ENCODE measurements at places on chromosomes 6 and 20. TPM values are rescaled to one million over a fixed set of nuclear protein-coding genes. Genes with fewer than 3 reads are reported as not detected.
A peak's percentile ranks its signal among the peaks of the same experiment; 100 is the strongest.

DNA sequence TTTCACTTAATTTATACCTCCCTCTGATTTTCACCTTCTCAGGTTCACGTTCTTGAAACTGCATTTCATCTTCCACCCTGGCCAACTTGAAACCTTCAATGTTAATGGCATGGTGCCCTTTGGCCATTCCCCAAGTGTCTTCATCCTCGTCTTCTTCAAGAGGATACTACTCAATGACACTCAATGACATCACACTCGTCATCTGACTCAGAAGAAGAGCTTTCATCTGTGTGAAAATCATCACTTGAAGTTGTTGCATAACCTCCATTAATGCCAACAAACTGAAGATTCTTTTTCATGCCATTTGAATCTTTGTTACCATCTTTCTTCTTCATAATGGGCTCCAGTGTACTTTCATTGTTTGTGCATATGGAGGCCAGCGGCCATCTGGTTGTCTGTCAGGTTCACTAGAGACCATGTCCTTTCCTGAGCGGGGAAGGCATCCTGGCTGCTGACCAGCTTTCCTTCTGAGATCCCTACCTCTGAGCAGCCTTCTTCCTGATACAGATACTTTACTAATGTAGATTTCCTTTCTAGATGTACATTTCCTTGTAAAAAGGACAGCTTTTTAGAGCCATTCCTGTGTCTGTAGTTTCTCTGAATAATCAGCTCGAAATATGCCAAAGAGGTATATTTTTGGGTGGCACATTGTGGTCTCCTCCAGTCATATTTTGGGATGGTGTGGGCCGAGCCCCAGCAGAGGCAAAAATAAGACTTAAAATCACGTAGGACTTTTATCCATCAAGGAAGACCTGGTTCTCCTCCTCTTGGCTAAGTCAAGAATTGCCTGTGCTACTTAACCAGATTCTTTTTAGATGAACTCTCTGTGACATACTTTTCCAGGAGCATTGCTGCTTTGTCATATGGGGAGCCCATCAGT, 21.3 kb downstream of the TRMT6 start:
- no peak for DNase-seq
- no peaks in the 10 kb centered on the region for H3K4me1 ChIP-seq
- no peak overlapping the region for H3K4me3 ChIP-seq
- H3K36me3 ChIP-seq: no peaks in the 10 kb centered on the region
- no peak overlapping the region for H3K27ac ChIP-seq
- peaks cover 2% of the 10 kb centered on the region for H3K27me3 ChIP-seq

DNA sequence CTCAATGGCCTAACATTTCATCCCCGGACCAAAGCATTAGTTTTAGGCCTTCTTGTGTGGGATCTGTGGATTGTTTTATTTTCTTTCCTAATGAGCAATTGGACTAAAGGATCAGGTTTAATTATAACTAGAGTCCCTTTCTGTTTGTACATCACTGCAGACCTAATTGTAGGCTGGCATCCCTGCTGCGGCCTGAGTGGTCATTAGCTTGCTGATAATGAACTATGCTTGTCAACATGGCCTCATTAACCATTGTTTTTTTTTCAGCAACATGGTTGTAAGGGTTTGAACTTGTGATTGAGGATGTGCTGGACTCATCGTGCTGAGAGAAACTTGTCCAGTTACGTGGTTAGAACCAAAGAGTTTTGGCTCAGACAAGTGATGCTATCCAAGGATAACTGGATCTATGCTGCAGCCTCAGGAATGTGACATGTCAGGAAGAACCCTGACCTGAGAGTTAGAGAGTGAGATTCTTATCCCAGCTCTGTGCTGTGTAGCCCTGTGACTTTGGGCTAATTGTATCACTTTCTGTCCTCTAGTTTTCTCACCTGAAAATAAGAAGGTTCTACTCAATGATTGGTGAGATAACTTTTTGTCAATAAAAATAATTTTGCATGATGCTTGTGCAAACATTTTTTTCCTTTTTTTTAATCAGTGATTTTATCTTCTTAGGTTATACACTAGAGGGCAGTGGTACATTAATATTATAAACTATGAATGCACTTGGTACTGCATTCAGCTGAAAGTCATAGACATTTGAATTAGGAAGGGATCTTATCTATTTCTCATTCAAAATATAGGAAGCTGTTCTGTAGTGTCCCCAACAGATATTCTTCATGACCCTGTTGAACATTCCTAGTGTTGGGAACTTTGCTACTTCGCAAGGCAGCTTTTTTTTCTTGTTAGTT, 140.9 kb downstream of the RNF144B start:
- H3K36me3 ChIP-seq: no peaks in the 10 kb centered on the region
- no peaks in the 10 kb centered on the region for H3K4me1 ChIP-seq

DNA sequence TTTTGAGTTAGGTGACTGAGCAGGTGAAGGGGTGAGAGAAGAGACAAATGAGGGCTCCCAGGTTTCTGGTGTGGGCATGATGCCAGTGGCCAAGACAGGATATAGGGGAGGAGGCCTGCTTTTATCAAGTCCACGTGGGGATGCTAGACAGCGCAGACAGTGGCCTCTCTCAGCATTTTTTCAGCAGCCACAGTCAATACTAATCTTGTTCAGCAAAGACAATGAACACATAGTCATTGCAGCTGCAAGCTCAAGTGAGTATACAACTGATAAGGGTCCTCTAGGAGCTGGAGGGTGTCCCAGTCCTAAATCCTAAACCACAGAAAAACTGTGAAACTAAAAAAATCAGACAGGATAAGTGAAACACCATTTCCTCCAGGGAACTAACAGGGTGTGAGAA, 48.6 kb downstream of the UQCC1 start:
- DNase-seq: peak; percentile 30
- H3K36me3 ChIP-seq: peaks cover 3% of the 10 kb centered on the region
- H3K4me3 ChIP-seq: no peak overlapping the region

DNA sequence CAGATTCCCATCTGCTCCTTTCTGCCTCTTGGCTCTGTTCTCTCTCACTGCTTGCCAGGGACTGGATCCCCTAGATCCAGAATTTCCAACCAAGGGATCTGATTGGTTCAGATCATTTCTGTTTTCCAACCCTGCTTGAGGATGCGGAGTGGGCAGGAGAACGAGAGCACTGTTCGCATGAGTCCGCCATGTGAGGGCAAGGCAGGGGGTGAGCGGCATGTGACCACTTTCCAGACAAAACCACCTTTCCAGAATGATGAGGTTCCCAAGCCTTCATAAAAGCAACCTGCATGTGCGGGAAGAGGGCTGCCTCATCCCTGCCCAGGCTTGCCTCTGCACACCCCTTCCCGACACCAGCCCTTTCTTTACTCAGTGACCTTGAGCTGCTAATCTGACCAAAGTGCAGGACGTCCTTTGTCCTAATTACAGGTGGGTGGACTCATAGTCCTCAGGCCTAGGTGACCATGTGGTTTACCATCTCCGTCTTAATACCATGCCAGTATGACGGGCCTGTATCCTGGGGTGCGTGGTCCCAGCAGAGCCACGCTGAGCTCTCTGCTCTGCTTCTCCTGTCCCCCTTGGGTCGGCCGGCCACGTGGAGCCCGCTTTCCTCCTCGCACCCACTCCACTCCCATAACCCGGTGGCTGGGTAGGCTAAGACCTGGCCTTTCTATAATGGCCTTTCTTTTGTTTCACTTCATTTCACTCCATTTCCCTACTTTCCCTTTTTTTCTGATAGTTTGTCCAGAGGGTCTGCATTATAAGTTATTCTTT, 14.4 kb downstream of the NQO2 start:
- peaks cover 9% of the 10 kb centered on the region for H3K36me3 ChIP-seq
- no peak overlapping the region for H3K4me3 ChIP-seq
- no peaks in the 10 kb centered on the region for H3K27me3 ChIP-seq
- no peak for DNase-seq
- H3K4me1 ChIP-seq: no peaks in the 10 kb centered on the region
- H3K27ac ChIP-seq: no peak overlapping the region

DNA sequence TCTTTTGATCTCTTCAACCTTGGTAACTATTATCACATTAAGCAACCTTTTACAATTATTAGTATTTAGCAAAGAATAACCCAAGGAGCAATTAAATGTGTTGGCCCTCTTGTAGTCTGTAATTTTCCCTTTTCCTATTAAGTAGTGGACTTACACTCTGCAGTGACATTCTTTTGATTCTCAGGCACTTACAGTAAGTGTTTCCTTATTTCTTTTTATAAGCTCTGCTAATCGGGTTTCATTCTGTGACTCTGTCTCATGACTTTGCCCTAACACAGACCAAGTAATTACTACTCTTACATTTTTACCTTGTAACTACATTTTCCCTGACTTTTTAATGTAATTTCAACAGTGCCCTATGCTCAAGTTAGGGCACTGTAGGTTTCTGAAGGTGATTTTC, 104.0 kb upstream of the EPHA7 start:
- H3K4me1 ChIP-seq: no peaks in the 10 kb centered on the region
- H3K27ac ChIP-seq: no peak overlapping the region
- DNase-seq: no peak
- H3K4me3 ChIP-seq: no peak overlapping the region
- H3K36me3 ChIP-seq: no peaks in the 10 kb centered on the region

GRCh38 chr6:4324746-4325145, 189.4 kb upstream of the ECI2 start:
- no peak overlapping the region for H3K27ac ChIP-seq
- H3K4me3 ChIP-seq: no peak overlapping the region
- no peaks in the 10 kb centered on the region for H3K27me3 ChIP-seq
- peaks cover 4% of the 10 kb centered on the region for H3K4me1 ChIP-seq

DNA sequence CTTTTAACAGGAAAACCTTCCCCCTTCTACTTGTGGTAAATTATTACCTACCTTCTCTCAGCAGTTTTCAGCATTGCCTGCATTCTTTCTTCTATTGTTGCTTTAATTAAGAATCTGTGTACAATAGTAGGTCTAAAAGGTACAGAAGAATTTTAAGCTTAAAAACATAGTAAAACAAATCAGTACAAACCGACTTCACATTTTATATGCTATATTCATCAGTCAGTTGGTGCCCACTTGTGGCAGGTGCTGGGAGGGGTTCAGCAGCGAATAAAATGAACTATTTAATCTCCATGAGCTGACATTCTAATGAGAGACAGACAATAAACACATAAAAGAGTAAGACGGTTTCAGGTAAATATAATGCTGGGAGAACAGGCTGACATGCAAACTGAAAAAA, 73.4 kb upstream of the FBXO30 start:
- peak; percentile 36 for DNase-seq
- H3K27ac ChIP-seq: no peak overlapping the region
- no peaks in the 10 kb centered on the region for H3K36me3 ChIP-seq

GRCh38 chr20:41497186-41497895, 120.8 kb downstream of the CHD6 start:
- DNase-seq: no peak
- H3K36me3 ChIP-seq: no peaks in the 10 kb centered on the region
- no peaks in the 10 kb centered on the region for H3K27me3 ChIP-seq
- H3K27ac ChIP-seq: no peak overlapping the region

DNA sequence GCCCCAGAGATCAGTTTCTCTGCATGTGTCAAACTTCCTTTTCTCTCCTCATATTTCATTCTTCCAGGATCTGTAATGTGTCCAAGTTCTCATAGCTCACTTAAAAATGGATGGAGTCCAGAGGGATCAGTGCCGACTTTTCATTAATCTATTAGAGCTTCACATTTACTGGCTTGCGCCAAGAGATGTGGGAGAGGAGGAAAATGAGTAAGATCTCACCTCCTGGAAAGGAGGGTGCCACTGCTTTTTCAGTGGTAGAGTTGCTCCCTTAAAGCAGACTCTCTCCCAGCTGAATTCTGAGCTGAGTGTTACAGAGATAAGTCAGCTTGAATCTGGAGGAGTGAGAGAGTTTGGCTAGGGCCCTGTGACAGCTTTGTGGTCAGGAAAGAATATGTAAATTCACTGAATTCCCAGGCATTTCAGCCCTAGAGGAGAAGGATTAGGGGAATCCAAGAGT, 175.9 kb downstream of the SOX4 start:
- H3K36me3 ChIP-seq: no peaks in the 10 kb centered on the region
- H3K27ac ChIP-seq: peak overlapping the region; percentile 56
- peaks cover 11% of the 10 kb centered on the region for H3K4me1 ChIP-seq
- peak; percentile 99 for DNase-seq
- H3K4me3 ChIP-seq: no peak overlapping the region
- no peaks in the 10 kb centered on the region for H3K27me3 ChIP-seq

DNA sequence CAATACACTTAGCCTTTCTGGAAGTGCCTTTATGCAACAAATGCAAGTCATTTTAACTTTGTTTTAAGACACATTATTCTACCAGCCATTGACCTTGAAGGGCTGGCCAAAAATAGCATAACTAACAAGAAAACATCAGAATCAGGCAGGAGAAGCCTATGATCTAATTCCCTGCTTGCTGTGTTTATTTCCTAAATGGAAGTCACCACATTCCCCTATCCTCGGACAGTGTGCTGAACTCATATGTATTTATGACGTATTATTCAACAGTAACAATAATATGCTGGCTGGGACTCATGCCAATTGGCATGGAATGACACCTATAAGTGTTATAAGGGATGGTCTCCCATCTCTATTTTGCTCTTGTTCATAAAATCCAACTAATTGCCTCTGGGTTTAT, 140.7 kb downstream of the MAP3K7 start:
- no peaks in the 10 kb centered on the region for H3K27me3 ChIP-seq
- H3K4me3 ChIP-seq: no peak overlapping the region
- H3K27ac ChIP-seq: no peak overlapping the region
- H3K36me3 ChIP-seq: no peaks in the 10 kb centered on the region
- no peaks in the 10 kb centered on the region for H3K4me1 ChIP-seq

DNA sequence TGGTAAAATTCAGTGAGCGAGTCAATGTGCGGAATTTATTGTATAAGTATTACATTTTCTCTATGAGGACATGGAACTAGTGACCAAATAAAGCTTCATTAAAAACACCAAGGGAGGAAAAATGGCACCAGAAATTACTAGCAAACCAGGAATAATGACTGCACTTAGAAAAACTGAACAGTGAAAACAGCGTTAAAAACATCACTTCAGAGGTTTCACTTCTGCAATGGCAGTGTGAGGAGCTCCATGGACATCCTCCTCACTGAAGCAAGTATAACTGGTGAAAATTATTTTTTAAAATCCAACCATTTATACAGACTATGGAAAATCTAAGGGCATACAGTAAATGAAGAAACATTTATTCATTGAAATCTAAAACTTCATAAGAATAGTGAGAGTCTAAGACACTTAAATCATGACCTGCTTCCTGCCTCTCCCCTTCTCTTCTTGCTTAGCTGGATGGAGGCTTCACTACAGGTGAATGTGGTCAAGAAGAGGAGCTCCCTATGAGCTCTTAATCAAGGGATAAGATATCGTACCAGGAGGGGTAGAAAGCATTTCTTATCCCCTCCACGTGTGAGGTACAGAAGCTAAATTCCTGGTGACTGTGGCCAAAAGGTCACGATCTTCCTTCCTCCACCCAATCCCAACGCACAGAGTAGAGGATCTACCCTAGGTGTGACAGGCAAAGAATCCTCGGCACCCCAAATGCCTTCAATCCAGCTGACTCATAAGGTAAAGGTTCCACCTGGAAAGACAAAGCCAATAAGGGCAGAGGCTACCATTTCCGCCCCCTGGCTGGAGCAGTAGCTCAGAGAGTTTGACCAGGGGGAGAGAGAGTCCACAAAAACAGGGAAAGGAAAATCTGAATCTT, 12.3 kb upstream of the ASF1A start:
- H3K4me1 ChIP-seq: peaks cover 2% of the 10 kb centered on the region
- DNase-seq: no peak
- H3K4me3 ChIP-seq: no peak overlapping the region
- H3K27ac ChIP-seq: no peak overlapping the region
- H3K27me3 ChIP-seq: no peaks in the 10 kb centered on the region

The MYBL2 gene
- total RNA-seq: 0.26 TPM
